Testis (tissue), 5 donors: ENCODE measurements at places on chromosomes 6 and 20. TPM values are rescaled to one million over a fixed set of nuclear protein-coding genes. Genes with fewer than 3 reads are reported as not detected.

GRCh38 chr6:74689601-74690000 lies 516.3 kb downstream of the COL12A1 start:
- DNase-seq: no peak

- DNase-seq: no peak
Observed at GRCh38 chr6:141726248-141726647, 406.5 kb upstream of the GJE1 start.

DNA sequence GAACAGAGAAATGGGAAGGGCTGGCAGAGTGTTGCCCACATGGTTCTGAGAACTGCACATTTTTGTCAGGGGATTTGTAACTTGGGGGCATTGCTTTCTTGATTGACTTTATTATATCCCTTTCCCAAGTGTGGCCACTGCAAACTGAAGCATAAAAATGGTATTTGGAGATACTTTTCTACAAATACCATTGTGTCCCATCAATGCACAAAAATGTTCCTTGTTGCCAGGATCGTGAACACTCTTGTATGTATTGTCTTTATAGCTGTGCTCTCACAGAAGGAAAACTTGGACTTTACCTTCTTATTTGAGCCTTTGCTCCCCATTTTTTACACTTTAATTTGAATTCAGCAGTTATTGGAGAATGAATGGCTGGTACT lies 57.1 kb upstream of the C20orf144 start:
- DNase-seq: no peak

DNA sequence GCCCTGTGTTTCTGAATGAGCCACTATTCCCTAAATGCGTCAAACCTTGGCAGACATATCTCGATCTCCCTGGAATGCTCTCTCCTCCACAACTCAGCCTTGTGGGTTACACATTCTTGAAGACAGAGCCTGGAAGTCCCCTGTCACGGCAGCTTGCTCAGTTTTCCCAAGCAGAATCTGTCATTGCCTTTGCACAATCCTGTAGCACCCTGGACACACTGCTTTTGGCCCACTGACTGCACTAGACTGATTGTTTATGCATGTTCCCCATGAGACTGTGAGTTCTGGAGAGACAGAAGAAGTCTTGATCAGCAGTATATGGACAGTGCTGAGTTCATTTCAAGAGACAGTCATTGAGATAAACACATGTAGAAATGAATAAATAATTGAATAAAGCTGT lies 406.7 kb downstream of the CD83 start:
- peak; percentile 21 for DNase-seq

- DNase-seq: no peak
Observed at GRCh38 chr6:166296035-166296883, 11.9 kb downstream of the PRR18 start.

The EYS gene
- 2.6 TPM for total RNA-seq

The TTLL9 gene
- total RNA-seq: 19.1 TPM
